NCI-H1105 treated with DMSO at 0.1 percent for 48 hours (cell line): ENCODE measurements at places on chromosomes 5 and 9.

DNA sequence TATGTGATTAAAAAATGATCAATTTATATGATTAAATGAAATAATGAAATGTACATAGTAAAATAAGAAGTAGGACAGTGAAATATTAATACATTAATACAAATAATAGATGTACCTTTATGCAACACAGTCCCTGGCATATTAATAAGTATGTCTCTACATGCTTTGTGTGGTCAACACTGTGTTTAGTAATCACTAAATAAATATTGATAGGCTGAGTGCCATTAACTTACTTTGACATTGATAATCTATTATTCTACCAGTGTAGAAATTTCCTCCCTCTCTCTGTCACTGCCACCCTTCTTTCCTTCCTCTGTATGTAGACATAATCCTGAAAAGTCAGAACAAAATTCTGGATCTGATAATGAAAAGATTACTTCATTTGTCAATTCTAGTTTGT, 43.7 kb downstream of the RNF180 start:
- DNase-seq: no peak

DNA sequence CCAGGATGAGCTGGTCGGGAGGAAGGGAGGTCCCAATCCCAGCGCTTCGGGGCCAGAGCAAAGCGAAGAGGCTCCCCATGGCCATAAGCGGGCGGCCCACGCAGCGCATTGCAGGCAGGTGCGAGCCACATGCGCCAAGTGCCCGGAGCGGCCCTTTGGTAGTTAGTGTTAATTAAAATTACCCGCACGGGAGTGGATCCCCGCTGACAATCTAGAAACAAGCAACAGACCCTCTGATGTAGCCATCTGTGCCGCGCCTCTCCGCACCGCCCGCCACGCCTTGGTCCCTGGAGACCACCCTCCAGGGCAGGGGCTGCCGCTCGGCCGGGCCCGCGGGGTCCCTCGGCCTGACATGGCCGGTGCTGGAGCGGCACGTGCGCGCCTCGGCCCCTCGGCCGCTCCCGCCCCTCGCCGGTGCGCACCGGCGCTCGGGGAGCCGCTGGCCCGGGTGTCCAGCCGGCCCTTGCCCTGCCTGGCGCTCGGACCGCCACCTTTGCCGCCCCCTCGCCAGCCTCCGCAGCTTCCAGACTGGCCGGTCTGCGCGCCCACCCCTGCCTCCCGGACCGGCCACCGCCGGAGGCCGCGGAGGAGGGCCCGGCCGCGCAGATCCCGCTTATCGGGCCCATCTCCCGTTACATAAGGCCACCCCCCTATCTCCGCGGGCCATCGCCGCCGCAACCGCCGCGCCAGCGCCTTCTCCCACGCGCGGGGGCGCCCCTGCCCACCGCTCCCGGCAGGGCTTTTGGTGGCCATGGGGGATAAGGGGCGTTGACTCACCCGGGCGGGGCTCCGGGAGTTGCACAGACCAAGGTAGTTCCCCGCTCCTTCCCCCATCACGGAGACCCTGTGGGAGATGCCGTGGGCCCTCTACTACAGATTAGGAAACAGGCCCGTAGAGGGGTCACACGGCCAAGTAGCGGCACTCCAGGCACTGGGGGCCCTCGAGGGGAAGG, 1.9 kb upstream of the IL13 start:
- no peak for DNase-seq

DNA sequence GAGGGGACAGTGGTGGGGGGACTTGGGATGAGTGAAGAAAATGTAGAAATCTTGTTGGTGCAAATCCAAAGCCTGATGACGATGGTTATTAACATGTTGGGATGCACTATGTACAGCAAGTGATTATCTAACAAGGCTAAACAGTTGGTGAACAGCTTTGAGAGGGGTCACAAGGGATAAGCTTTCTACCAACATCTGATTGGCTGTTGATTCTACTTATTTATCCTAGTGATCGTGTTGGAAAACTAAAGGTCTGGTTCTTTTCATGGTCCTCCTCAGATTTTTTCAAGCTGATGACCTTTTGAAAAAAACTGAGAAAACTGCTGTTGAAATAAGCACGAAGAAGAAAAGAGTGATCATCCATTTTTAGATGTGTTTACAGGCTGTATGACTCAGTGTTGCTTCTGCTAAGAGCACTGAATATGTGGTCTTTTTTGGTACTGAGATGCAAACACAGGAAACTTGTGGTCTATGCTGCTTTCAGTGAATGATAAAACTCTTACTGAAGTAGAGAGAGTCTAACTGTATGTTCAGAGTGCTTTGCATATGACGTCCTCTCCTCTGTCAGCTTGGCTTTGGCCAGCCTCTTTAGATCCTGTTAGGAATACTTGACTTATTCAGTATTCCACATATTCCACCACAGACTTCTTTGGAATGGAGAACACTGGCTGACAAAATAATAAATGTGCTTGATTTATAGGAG, 174.8 kb downstream of the SLF1 start:
- DNase-seq: no peak

- DNase-seq: peak; percentile 33
These were observed 49.0 kb downstream of the FAM78A start for GRCh38 chr9:131227112-131227958.

GRCh38 chr5:134227776-134228175, 1.9 kb upstream of the PPP2CA start:
- DNase-seq: no peak

DNA sequence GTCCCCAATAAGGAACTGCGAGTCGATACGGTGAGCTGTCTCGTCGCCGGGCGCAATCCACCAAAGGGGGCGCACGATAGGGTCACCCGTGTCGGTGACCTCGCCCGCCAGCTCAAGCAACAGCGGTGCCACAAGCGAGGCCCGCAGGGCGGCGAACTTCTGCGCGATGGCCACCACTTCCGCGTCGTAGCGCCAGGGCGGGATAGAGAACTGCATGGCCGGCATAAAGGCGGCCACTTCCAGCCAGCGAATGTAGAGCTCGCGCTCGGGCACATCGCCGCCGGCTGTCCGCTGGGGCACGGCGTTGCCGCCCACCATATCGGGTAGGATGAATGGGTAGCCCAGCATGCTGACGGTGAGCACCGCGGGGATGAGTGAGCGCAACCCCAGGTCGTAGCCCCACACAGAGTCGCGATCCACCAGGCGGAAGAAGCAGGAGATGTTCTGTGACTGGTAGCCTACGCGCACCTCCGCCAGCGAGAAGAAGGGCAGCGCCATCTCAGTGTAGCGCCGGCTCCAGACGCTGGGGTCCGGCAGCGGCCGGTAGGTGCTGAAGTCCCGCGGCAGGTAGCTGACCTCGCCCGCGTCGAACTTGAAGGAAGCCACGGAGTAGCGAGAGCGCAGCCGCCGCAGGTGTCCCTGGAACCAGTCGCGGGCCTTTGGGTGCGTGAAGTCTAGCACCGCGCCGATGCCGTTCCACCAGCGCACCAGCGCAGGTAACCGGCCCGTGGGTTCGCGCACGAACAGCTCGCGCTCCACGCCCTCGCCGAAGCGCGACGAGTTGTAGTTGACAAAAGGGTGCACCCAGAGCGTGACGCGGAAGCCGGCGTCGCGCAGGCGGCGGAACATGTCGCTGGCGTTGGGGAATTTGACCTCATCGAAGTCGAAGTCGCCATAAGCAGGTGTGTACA, 5.5 kb downstream of the MYORG start:
- DNase-seq: no peak
